Activated CD8-positive, alpha-beta memory T cell treated with anti-CD3 and anti-CD28 coated beads for 4 hours (primary cell): ENCODE measurements at places on chromosomes 7 and 10.

- no peak for DNase-seq
Observed at GRCh38 chr7:74373536-74373935, 80.2 kb upstream of the GTF2IRD1 start.

DNA sequence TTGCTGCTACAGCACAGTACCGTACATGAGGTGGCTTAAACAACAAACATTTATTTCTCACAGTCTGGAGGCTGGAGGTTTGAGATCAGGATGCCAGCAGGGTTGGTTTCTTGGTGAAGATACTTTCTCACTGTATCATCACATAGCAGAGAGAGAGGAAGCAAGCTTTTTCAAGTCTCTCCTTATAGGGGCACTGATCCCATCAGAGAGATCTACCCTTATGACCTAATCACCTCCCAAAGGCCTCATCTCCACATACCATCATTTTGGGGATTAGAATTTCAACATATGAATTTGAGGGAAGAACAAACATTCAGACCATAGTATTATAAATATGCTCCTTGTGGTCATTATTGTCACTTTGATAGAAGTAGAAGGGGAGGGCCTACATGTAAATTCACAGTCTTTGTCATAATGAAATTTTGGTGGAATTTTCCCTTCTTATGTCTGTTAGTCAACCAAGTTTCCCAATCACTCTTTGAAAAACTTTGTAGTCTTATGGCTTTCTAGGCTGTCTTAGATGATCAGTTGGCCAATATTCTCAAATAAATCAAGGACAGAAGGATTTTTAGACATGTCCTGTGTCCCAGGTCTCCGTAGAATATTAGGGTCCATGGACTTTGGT is 606.2 kb downstream of the LRMDA start:
- no peak for DNase-seq

DNA sequence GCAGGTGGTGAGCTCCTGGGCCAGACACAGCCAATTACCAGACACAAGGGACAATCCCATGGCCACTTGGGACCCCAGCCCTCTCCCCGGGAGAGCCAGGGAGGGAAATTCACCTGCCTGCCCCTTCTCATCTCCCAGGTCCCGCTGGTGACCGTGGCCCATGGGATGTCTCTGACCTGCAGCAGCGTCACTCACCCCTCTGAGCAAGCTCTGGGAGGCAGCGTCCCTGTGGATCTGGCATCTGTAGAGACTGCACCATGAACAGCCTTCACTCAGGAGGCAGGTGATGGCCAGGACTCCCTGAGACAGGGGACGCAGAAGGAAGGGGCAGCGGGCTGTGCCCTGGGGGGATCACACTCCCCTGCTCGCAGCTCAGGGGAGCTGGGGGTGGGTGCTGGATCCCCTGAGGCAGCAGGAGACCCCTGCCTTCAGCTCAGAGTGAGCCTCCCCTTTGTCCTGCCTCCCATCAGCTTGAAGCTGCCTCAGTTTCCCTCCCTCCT is 90.8 kb downstream of the FOXL3 start:
- DNase-seq: no peak

- DNase-seq: no peak
Observed at GRCh38 chr7:37380831-37381230, 67.8 kb downstream of the ELMO1 start.

DNA sequence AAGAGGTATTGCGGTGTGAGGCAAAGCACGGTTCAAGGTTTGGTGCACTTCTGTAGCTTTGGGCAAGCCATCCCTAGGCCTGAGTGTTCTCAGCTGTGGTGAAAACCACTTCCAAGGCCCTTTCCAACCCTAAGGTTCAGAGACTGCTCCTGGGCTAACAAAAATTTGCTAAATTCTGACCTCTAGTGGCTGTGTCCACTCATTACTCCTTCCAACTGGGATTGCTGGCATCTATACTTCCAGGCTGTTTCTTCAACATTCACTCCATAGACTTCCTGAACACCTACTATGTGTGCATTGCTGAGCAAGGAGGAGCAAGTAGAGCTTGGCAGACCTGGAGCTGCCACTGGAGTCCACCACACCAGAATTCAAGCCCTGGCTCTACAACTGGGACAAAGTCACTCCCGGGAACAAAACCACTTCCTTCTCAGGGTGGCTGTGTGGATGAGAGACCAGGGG is 29.3 kb upstream of the SH3PXD2A start:
- no peak for DNase-seq

GRCh38 chr7:80918399-80918798 is 452 bp downstream of the SEMA3C start:
- DNase-seq: no peak

- DNase-seq: no peak
Observed at GRCh38 chr7:107528461-107528860, 35.3 kb downstream of the COG5 start.

DNA sequence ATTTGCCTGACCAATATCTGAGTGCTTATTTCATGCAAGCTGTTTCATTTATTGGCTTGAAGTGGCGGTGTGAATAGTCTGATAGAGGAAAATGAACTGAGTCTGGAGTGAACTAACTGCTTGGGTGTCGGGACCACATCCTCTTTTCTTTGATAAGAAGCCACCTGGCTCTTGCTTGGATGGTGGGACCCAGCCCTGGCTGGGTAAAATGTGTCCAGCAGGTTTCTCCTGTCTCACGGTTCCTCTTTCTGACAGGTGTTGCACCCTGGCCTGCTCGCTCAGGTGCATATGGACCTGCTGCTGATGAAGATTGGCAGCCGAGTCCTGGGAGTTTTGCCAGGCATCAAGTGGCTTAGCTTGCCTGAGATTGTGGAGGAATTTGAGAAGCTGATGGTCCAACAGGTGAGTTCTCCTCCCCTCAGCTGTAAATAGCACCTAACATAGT is 1.6 kb downstream of the ADCK2 start:
- DNase-seq: no peak

GRCh38 chr10:124671486-124672075 is 72.6 kb downstream of the FAM53B start:
- DNase-seq: no peak

GRCh38 chr7:7706101-7706511 is 12.3 kb downstream of the RPA3 start:
- DNase-seq: no peak

DNA sequence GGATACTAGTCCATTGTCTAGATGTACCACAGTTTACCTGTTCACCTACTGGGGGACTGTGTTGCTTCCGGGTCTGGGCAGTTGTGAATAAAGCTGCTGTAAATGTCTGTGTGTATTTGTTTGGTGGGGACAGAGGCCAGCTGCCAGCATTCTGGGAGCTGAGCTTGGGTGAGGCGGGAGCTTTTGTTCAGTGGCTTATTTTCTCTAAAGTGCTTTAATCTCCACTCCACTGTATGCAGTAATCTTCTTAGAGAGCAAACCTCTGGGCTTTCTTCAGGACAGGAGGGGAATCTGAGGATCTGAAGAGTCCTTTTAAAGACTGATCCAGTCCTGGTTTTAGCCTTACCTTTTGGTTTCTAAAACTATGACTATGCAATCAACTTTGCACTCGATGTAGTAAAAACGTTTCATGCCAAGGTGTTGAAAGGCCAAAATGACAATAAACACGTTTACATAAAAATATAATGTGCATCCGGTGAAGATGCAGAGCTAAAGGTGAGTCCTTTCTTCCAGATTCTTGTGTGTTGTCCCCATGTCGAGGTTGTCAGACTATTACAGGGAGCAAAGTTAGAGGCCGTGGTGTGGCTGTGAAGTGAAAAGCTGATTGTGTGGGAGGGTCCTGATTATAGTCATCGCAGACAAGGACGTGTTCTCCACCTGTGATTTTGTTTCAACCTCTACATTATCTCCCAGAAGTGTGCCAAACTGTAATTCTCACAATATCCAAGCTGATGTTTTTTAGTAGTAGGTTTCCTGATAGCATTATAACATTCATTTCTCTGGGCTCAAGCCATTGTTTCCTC is 279.8 kb downstream of the CAMK1D start:
- DNase-seq: no peak

GRCh38 chr10:56928714-56929113 is 567.7 kb upstream of the ZWINT start:
- no peak for DNase-seq

DNA sequence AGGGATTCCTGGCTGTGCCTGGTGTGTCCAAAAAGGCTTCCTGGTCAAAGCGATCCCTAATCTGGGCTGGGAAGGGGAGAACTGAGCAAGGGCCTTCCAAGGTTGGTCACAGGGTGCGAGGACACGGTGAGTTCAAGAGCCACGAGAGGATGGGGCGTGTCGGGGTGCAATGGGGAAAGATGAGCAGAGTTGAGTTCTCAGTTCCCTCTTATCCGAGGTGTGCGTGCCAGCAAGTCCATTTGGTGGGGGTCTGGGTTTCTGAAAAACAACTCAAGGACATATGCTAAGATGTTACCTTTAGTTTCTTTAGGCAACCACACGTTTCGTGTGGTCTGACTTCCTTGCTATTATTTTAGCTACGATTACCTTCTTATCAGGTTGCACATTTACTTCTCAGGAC is 1.3 kb downstream of the ZNF775 start:
- no peak for DNase-seq

GRCh38 chr10:104690959-104691358 is 49.9 kb downstream of the SORCS3 start:
- no peak for DNase-seq

GRCh38 chr7:37061849-37062559 is 337.7 kb upstream of the AOAH start:
- no peak for DNase-seq

- no peak for DNase-seq
Observed at GRCh38 chr7:116897661-116898060, 35.3 kb downstream of the CAPZA2 start.

GRCh38 chr7:116569737-116570136 is 44.9 kb downstream of the CAV1 start:
- DNase-seq: no peak

- DNase-seq: no peak
Observed at GRCh38 chr10:66555061-66555460, 370.8 kb upstream of the LRRTM3 start.

DNA sequence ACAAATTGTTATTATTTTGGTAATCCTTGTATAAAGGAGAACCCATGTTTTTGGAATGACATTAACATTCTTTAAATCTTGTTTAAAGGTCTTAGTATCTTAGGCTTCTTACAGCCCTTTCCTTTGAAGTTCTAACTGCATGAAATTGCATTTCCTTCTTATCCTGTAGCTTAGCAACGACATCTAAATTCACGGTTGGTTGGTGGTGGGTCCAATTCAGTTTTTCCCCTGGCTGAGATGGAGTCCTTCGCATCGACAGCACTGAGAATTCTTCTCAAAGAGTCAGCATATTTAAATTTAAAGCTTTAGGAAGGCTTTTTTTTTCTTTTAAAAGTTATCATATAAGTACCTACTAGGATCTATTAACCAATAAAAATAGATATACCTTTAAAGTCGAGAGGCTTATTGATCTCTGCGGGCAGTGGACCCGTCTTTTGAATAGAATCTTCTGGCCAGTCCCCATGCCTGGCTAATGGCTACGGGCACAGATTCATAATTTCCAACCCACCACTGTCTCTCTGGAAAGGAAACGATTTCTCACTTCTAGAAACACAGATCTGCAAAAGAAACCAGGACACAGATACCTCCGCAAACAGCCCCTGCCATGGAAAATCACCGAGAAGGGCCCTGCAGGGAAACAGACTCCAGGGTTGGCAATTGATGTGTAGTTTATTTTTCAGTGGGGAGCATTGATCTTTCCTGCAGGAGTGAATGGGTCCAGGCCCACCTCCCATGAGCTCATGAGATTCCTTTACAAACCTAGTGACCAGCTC is 63.4 kb downstream of the RAMP3 start:
- DNase-seq: no peak

DNA sequence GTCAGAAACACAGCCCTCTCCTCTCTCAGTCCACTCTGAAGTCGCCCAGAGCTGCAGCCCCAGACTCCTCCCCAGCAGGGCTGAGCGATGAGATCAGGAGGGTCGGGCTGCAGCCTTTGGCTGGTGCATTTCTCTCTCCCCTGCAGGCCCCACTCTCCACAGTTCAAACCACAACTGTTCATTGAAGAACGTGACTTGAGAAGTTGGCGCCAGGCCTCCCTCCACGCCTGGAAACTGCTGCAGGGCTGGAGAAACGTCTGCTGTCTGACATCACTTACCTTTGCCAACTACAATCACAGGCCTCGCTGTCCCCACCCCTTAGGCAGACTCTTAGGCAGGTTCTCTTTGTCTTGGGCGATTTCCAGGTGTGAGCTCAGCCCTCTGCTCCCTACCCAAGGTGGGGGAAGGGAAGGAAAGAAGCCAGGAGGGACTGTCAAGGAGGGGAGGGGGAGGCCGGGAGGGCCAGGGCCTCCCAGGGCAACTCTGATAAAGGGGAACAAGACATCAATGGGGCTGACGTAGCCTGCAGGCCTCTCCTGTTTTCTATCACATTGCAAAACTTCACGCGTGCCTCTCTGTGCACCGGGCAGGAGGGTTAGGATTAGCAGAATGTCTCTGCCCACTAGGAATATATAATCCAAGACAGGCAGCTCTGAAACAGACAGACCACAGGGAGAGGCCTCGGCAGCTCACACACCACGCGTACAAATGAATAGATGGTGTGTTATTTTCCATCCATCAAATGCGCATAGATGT is 32.7 kb downstream of the CALML5 start:
- no peak for DNase-seq

DNA sequence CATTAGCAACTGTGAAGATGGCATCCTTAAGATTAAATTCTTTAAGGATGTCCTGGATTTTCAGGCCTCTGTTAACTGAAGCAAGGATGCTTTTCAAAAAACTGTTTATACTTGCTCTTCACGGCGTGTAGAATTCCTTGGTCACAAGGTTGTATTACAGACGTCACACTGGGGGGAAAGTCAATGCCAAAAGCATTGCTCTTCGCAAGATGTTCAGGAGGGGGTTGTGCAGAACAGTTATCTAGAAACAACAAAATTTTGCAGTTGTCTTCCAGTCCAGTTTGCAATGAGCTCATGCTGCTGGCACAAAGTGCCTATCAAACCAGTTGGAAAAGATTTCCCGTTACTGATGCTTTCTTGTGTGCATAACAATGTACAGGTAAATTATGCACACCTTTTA is 8.2 kb upstream of the KIF20B start:
- DNase-seq: no peak

GRCh38 chr7:136066304-136067143 is 89.4 kb upstream of the MTPN start:
- no peak for DNase-seq

- no peak for DNase-seq
Observed at GRCh38 chr10:77629775-77630506, 7.7 kb downstream of the KCNMA1 start.
